ENCODE measurements at places on chromosomes 5 and 9.

DNA sequence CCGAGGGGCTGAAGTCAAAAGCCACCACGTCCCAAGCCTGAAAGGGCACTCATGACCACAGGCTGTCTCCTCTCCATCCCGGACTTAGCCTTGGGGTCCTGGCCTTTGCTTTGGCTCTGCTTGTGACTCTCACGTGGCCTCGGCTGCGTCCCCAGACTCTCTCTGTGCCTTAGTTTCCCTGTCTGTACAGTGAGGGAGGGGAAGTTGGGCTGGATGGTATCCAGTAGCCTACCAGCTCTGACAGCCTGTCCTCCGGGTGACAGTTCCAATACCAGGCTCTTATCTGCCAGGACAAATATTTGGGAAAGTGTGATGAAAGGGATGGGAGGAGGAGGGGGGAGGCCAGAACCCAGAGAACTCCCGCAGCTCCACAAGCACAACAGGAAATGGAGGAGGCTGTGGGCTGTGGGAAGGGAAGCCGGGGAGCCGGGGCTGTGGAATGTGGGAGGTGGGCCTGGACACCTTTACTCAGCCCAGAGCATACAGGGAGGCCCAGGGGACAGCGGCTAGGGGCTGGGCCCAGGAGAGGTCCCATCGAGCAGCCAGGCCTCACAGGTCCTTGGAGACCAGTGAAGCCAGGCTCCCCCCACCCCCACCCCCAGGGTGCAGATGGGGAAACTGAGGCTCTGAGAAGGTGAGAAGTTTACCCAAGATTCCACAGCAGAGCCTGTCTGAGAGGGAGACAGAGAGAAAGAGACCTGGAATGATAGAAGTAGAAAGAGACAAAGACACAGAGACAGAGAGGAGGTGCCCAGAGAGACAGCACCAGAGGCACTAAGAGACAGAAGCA is 18.3 kb downstream of the PDGFRB start:
- no peak for DNase-seq

DNA sequence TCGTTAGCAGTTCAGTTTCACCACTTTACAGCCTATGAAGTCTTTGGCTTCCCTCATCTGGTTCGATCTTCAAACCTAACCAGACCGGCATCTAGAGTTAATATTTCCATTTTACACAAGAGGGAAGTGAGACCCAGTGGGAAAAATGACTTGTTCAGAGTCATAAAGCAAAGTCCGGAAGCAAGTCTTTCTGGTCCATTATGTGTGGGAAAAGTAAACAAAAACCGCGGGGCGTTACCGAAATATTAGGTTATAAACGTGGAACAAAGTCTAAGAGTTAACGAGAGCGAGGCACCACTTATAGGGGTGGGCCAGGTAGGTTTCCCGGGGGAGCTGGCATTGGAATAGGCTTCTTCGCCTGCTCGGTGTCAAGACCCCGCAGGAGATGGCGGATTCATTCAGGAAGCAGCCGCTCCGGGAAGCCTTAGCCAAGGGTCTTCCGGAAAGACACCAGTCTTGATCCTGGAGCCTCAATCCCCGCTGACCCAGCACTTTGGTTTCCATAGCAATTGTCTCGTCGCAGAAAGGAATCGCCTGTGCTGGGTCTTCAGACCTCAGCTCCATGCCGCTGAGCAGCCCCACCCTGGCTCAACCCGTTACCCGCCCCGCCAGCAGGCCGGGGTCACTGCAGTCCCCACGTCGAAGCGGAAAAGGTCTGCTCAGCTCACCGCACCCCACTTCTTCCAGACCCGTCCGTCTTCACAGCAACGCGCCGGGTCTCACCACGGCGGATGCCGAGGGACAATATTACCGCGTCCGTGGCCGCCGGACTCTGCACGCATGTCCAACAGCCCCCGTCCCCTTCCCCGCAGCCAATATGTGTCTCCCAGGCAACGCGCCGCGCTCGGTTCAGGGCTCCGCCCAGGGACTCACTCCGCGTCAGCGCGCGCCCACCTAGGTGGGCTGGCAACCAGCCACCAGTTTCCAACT is at the start of gene C5orf52:
C5orf52 (plus strand) TSS at position 872 of the 930 bp plus-strand sequence. CDS start 82 bp downstream, outside the sequence.
- DNase-seq: no peak

GRCh38 chr9:108838017-108838416 is 17.8 kb downstream of the ACTL7B start:
- DNase-seq: no peak

DNA sequence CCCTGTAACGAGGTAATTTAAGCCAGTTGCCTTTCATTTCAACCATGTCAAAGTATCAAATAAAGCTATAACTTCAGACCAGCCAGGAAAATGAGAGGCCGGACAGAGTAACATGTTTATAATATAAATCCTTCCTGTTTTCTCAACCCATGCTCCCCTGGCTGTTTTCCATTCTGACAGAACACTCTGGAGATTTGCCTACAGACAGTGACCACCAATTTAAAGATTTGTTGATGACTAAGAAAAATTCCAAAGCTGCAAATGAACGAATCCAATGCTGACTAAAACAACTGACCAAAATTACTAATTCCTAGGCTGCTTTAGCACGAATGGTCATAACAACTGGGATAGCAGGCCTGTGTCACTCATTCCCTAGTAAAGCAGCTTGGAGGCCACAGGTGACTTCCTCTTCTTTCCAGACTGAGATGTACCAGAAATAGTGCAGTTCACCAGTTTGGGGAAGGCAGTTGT is 141.4 kb downstream of the AOPEP start:
- no peak for DNase-seq

GRCh38 chr9:32587901-32588300 is 14.9 kb upstream of the NDUFB6 start:
- DNase-seq: no peak

- DNase-seq: no peak
Measured at GRCh38 chr5:65390208-65390607, 91.5 kb downstream of the ADAMTS6 start.

DNA sequence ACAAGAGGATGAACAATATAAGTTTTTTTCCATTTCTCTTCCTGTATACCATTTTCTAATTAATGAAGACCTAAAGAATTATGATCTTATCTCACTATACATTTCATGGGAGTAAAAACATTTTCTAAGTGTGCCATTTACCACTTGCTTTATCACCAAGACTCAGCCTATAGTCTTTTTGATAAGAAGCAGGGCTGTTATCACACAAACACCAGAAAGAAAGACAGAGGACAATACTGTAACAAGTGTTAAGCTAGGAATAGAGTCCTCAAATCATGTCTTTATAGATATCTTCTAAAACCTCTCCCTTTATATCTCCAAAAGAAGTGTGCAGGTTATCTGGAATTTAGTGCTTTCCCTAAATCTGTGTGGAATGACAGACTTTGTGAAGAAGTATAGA is 119.7 kb downstream of the FAM174A start:
- DNase-seq: no peak

DNA sequence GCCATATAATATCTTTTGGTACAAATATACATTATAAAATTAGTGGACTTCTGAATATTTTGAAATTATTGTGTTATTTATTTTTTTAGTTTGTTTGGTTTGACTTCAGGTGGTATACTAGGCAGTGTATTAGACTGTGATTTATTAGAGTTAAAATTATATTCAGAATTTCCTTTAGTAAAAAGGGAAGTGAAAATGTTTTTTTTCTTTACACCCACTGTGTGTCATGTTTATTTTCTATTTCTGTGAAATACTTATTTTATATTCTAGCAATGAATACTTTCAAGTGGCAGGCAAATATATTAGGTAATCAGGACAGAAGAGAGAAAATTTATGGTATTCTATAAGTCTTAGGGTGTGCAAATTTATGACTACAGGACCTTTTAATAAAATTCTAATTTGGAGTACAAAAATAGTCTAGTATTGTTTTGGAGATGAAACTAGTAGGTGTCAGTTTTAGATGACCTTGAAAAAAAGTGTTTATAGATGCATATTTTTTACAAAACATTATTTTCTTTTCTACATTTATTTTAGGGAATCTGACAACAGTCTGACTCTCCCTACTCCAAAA is 8.8 kb downstream of the CSNK1G3 start:
- no peak for DNase-seq

- DNase-seq: no peak
Measured at GRCh38 chr5:30195036-30195435, 998.5 kb upstream of the CDH6 start.

GRCh38 chr9:106620866-106621265 is 242.1 kb upstream of the ZNF462 start:
- DNase-seq: no peak

DNA sequence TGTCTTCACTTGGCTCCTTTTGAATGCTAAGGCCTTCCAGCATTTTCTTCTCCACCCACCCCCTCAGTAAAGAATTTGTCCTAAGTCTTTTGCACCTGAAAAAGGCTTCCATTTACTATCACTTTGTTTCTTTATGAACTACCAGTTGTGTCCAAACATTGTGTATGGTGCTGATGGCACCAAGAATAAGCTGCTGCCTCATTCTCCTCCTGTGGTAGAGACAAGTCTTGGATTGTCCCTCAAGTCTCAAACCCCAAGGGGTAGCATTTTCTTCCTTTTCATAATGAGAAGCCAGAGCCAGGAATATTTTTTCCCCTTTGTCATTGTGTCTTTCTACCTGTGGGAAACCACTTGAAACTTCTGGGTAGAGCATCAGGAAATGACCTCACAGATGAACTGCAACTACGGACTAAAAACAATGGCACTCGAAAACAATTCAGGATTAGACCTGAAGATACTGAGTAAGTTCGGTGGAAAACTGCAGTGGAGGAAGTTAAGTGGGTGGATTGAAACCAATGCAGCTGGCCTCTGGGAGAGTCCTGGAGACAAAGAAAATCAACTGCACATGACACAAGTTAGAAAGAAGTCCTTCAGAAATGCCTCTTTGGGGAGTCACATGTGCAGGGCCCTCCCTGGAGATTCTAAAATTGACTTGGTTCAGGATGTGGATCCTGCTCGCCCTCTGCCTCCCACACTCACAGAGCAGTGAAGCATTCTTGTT is 80.5 kb downstream of the SH3RF2 start:
- no peak for DNase-seq

GRCh38 chr9:129133082-129133481 is 21.9 kb downstream of the PTPA start:
- DNase-seq: no peak

DNA sequence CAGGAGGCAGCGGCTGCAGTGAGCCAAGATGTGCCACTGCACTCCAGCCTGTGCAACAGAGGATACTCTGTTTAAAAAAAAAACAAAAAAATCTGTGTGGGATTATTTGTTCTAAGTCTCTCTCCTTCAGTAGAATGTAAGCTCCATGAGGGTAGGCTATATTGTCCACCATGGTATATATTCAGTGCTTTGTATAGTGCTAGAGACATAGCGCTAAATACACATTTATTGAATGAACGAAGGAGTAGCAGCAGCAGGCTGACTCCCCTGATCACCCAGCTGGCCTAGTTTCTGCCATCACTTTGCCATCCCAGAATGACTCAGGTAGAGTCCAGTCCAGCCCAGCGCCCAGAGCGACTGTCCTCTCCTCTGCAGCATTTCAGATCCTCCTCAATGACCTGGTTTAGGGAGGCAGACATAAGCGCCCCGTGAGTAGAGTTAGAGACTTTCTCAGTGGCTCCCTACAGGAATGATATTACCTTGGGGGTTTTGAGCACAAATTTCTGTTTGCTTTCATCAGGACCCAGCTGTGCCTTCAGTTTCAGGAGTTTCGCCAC is 716 bp downstream of the HARS1 start:
- DNase-seq: no peak

- no peak for DNase-seq
Measured at GRCh38 chr5:144947023-144947422, 776.4 kb downstream of the KCTD16 start.

- DNase-seq: no peak
Measured at GRCh38 chr5:32251871-32252458, 60.8 kb downstream of the MTMR12 start.

DNA sequence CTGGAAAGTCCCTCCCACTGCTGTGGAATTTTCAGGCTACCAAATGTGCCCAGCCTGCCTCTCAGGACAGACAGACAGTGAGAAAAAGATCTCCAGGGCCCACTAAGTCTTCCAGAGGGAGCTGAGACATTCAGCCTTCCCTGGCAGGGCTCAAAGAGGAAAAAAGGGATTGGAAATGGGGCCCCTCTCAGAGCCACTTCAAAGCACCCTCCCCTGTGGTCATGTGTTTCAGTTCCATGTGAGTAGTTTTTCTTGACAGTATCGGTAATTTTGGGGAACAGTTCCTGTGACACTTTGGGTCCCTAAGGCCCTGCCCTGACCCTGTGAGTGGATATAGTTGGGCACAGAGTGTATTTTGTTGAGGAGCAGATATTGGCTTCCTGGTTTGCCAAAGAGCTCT is 25.0 kb downstream of the LARP1 start:
- no peak for DNase-seq

GRCh38 chr5:10254686-10255085 is 4.6 kb downstream of the CCT5 start:
- no peak for DNase-seq

DNA sequence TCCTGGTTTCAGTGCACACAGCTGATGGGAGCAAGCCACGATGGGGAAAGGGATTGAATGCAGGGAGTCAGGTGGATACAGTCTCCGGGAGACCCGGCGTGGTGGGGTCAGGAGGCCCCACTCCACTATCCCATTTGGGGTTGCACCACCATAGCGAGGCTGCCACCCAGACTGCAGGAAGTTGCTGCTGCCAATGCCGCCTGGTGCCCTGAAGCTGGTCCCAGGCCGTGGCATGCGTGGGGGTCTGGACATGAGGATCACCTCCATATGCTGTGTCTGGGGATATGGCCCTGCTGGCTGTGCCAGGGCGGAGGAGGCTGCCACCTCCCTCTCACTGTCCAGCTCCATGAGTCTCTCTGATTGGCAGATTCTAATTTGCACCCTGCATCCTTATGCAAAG is 45.3 kb downstream of the COL5A1 start:
- DNase-seq: no peak

- no peak for DNase-seq
Measured at GRCh38 chr5:143094087-143094521, 309.4 kb downstream of the NR3C1 start.

DNA sequence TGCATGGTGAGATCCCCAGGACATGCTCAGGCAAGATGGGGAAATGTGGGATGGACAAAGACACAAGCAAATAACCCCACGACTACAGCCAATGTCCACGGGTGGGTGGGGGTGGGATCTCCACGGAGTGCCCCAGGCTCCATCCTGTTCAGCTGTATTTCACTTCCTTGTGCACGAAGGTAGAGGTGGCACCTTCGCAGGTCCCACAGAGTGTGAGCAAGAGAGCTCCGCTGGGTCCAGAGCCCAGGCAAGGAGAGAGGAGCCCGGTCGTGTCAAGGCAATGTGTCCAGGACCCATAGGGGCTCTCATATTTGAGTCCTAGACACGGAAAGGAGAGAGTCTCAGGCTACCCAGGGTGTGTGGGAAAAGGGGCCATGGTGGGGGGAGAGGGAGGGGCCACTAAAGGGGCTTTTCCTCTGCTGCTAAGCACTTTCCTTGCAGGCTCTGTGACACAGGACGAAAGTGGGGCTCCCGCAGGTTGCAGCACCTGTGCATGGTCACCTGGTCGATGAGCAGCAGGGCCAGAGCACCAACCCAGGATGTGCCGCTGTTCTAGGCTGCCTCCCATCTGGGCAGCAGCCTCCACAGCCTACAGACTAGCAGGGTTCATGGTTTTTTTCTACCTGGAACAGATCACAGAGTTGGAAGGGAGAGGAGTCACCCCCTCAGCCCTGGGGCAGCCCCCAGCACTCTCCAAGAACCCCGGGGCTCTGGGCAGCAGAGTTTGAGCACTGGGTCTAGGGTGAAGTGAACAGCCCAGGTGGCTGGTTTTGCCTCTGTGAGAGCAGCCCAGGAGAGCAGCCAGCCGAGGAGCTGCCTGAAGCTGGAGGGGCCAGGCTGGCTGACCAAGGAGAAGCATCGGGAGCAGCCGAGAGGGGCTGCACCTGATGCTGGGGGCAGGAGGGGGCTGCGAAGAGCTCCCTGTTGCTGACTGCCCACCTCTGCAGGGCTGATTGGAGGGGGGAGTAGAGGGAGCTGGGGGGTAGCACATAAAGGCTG is 100.7 kb upstream of the MVB12B start:
- DNase-seq: no peak
